NCI-H1417 treated with DMSO at 0.1 percent for 48 hours (cell line): ENCODE measurements at places on chromosomes 3 and 15.
A peak's percentile ranks its signal among the peaks of the same experiment; 100 is the strongest.

- no peak for DNase-seq
Measured at GRCh38 chr3:54056521-54056920, 65.8 kb upstream of the CACNA2D3 start.

DNA sequence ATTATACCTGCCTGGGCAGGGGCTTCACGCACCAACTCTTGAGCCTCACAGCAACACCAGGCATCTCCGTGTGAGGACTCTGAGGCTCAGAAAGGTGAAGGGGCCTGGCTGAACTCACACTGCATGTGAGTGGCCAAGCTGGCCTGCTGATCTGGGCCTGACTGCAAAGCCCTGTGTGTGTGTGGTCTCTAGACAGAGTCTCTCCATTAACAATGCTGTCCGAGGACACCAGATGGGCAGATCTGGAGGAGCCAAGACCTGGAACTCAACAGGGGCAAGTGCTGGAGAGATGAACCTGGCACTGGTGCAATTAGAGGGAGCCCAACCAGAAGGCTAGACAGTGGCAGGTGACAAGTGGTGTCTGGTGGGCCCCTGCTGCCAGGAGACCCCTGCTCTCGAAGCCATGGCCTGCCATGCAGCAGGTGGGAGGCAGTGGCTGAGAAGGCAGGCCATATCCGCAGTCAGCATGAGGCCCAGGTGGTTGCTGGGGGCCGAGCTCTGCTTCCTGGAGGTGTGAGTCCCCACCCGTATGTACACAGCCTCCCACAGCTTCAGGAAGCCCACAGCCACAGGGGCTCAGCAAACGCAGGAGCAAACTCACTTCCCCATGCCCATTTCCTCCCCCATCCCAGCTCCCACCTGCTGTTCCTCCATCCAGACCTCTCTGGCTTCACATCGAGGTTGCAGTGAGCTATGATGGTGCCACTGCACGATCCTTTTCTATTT is 39.0 kb downstream of the CYP11A1 start:
- DNase-seq: peak; percentile 78

GRCh38 chr3:184945886-184946625 is 134.1 kb downstream of the VPS8 start:
- DNase-seq: no peak

GRCh38 chr3:141448606-141449220 is 38.1 kb upstream of the RASA2 start:
- no peak for DNase-seq

DNA sequence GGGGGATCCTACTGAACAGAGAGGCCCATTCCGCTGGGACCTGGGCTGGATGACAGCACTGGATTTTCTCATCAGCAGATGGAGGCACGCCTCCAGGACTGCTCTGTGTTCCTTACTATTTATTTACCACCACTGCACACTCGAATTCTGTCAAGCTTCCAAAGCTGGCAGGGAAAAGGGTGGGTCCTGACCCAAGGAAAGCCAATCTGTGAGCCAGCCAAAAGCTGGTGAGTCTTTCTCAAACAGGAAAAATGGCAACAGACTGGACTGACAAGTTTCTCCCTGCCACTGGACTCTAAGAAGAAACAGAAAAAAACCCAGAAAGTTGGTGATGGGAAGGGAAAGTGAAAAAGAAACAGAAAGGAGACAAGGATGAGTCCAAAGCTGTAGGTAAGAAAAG is 37.8 kb downstream of the CD47 start:
- no peak for DNase-seq

DNA sequence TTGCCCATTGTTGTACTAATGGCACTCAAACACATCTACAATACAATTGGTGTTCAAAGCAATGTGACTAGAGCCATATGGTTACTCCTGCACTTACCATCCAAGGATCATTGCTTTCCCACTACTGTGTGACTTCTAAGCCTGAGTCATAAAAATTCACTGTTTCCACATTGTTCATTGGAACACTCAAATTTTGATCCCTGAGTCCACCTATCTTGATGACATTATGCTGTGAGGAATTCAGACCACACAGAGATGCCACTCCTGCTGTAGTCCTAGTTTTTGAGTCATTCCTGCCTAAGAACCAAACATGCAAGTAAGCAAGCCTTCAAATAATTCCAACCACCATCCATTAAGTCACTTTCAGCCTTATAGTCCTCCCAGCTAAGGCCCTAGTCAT is 176.2 kb downstream of the EFHB start:
- DNase-seq: no peak

DNA sequence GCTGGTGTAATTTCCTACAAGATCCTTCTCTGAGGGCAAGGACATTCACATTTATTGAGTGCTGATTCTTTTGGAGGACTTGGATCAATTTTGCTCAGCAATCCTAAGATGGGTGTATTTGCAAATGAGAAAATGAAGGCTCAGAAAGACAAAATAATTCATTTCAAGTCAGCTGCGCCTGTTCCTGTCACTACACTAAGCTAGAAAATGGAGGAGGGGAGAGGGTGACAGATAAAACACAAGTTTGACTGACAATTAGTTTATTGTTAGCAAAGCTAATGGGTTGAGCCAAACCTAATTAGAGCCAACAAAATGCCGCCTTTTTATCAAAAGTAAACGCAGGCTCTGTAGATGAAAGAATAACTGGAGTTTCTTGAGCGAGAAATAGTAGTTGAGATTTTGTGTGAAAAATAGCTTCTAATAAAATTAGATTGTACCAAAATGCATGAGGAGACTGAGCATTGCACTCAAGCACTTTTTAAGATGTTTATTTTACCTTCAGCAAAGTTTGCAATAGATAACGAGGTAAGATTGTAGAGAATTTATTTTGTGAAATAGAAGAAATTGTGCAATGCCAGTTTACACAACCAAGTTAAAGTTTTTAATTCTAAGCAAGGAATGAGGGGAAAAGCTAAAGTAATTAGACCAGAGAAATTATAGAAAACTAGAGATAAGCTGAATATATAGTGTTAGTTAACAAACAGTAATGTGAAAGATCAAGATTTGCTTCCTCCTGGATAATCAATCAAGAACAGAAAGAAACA is 39.6 kb upstream of the SECISBP2L start:
- no peak for DNase-seq

- no peak for DNase-seq
Measured at GRCh38 chr15:25536801-25537611, 98.2 kb upstream of the UBE3A start.

DNA sequence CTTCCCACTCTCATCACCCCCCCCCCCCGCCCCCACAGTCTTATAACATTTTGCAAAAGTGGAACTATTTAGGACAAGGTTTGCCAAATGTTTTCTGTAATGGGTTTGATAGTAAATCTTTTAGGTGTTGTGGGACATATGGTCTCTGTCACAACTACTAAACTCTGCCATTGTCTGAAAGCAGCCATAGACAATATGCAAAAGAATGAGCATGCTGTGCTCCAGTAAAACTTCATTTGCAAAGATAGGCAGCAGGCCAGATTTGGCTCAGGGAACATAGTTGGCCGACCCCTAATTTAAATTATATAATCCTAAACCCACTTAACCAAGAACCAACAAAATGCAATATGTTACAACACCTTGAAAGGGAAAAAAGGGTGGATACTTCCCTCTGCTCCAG is 46.4 kb downstream of the TIPARP start:
- DNase-seq: no peak

- DNase-seq: no peak
Measured at GRCh38 chr15:98790270-98790669, 141.9 kb downstream of the IGF1R start.

DNA sequence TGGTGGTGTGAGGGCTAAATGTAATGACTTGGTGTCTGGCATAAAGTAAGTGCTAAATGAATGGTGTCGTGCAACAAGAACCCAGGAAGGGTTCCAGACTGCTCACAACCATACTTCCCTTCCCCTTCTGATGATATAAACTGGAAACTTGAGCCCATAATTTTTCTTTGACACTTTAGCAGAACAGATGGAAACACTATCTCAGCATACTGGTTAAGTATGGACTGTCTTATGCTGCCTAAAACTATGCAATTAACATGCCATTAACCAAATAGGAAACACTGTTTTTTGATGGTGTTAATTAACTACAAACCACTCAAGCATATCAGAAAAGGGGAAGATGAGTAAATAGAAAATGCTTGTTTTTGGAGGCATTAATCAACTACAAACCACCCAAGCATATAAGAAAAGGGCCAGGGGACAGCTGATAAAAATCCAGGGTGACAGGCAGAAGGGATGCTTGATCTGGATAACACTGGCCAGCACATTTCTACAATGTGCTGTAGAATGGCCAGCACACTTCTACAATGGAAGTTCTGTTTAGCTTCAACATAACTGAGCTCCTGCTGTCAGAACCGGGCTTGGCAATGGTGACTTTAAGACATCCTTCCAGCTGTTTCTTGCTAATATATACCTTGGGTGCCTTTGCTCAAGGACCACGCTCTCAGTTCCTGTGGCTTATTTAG is 85.5 kb upstream of the FAM3D start:
- no peak for DNase-seq

DNA sequence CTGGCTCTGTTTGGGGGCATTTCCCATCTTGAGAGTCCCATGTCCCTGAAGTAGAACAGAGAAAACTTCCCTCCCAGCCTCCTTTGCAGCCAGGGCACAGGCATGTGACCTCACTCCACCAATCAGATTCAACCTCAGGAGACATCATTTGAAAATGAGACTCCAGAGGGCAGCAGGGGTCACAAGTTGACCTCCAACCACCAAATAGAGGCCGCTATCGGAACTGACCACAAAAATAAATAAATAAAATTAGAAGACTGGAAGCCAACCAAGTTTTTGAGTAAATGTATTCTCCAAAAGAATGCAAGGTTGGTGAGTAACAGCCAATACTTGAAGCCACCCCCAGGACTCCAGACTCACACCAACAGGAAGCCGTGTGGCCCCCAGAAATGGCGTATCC is 106.5 kb downstream of the CHSY1 start:
- no peak for DNase-seq

GRCh38 chr15:91572110-91572509 is 281.4 kb upstream of the SLCO3A1 start:
- peak; percentile 24 for DNase-seq

- no peak for DNase-seq
Measured at GRCh38 chr15:58292751-58293175, 139.0 kb upstream of the LIPC start.

DNA sequence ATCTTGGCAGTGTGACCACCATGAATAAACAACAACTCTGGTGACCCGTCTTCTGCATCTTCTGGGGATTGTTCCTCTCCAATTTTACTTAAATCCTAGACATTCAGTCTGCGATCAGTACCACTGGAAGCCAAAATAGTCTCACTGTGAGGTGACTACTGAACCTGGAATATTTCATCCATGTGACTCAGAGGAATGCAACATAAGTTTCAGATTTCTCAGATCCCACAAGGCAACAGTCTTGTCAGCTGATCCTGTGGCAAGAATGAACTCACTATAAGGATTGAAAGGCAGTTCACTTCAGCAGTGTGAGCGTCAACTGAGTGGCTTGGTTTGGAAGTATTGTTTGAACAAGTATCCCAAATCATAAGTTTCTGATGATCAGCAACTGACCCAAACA is 13.2 kb downstream of the NSUN3 start:
- DNase-seq: no peak

DNA sequence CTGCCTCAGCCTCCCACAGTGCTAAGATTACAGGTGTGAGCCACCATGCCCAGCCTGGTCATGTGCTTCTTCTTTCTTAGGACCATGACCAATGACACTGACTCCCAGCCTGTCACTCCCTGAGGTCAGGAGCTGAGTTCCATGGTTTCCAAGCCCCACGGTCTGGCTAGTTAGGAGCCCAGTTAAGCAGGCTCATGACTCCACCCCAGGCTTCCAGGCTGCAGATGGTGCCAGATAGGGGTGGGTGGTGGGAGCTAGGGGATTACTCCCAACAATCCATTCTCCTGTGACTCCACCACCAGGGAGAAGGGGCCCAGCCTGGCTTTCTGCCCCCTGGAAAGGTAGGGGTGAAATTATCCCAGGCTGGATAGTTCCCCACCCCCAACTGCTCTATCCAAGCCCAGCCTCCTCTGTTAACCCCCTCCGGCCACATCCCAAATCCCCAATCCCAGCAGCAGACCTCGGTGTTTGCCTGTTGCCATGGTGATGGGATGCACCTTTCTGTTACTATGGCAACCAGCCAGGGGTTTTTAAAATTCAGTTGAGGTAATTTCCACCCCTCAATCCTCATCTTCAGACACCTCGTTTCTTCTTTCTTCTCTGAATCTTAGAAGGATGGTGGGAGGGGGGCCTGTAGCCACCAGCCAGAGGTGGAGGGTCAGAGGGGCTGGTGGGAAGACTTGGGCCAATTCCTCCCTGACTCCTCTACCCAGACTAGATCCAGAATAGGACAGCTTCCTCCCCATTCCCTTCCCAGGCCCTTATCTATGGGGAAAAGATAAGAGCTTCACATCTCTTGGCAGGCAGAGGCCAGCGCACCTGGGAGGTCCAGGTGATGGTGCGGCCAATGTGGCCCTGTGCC is 22.5 kb upstream of the SEMA3F start:
- no peak for DNase-seq

DNA sequence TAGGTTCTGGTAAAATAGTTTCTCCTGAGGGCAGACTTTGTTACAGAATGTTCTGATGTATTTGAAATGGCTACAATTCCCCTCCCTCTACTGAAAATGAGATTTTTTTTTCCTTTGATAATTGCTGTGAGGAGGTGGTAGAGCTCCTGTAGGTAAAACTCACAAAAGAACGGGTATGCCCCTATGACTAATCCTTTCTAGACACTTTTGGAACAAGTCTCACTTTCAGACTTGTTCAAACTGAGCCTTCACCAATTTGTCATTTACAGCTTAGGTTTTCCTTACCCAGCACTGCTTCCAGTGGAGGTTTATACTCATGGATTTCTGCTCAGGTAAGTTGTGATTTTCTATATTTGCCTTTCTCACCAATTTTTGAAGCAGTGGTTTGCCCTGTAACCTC is 115.6 kb downstream of the NLGN1 start:
- no peak for DNase-seq

DNA sequence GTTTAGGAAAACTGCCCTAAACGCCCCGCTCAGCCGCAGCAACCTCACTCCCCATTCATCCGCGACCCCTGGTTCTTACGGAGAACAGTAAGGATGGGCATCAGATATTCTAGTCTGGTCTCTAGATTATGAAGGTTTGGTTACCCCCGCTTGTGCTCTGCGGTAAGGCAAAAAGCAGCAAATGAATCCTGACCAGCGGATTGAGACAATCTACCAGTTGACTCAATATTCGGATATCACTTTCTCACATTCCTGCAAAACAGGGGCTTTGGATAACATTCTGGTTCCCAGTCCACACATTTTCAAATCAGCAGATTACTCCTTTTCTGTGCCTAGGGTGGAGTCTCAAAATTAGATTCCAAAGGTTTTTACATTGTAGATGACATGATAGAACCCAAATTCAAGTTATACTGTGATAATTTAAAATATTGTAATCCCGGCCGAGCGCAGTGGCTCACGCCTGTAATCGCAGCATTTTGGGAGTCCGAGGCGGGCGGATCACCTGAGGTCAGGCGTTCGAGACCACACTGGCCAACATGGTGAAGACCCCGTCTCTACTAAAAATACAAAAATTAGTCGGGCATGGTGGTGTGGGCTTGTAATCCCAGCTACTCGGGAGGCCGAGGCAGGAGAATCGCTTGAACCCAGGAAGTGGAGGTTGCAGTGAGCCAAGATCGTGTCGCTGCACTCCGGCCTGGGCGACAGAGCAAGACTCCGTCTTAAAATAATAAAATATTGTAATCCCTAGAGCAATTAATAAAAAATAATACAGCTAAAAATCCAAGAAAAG is 1.1 kb upstream of the CYFIP1 start:
- DNase-seq: no peak

- no peak for DNase-seq
Measured at GRCh38 chr15:77276096-77276495, 143.8 kb downstream of the PEAK1 start.
